ENCODE measurements at places on chromosomes 4 and X. TPM values are rescaled to one million over a fixed set of nuclear protein-coding genes. Genes with fewer than 3 reads are reported as not detected.

Gene P2RY8
- 0.03 TPM for polyA plus RNA-seq

Gene EMCN
- not detected for polyA plus RNA-seq

Gene RASGEF1B
- polyA plus RNA-seq: not detected

Gene ARR3
- polyA plus RNA-seq: not detected

Gene FATE1
- not detected for polyA plus RNA-seq

Gene XG
- not detected for polyA plus RNA-seq

Gene PRPS2
- 49.6 TPM for polyA plus RNA-seq

Gene CLDN34
- not detected for polyA plus RNA-seq

Gene ATP2B3
- 0.21 TPM for polyA plus RNA-seq

Gene SMIM31
- polyA plus RNA-seq: 0.04 TPM

Gene PCSK1N
- polyA plus RNA-seq: 22.9 TPM

Gene SPIN2A
- 0.34 TPM for polyA plus RNA-seq

Gene TRIM75
- not detected for polyA plus RNA-seq

Gene GNRHR
- not detected for polyA plus RNA-seq

Gene CRLF2
- polyA plus RNA-seq: 0.25 TPM

Measured in A549 (cell line).